Substantia nigra (tissue), 51 donors: ENCODE measurements at places on chromosomes 16 and 17.
A peak's percentile ranks its signal among the peaks of the same experiment; 100 is the strongest.

- DNase-seq: no peak
These were observed 13.8 kb downstream of the JUP start for GRCh38 chr17:41772586-41773189.

DNA sequence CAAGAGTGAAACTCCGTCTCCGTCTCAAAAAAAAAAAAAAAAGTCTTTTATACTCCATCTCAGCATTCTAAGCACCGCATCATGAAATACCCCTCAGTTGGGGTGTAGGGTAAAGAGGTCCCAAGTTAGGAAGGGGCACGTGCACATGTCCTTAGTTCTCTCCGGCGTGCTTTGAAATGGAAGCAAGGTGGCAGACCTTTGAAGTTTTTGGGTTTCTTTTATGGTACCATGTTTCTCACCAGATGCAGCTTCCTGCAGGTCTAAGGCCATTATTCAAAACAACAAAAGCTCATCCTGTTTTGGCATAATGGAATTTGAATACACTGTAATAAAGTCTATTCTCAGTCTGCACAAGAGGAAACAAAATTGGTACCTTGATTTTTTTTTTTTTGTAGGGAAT lies 9.6 kb downstream of the EMC8 start:
- no peak for DNase-seq

GRCh38 chr17:1374431-1375177 lies 25.4 kb downstream of the YWHAE start:
- no peak for DNase-seq

DNA sequence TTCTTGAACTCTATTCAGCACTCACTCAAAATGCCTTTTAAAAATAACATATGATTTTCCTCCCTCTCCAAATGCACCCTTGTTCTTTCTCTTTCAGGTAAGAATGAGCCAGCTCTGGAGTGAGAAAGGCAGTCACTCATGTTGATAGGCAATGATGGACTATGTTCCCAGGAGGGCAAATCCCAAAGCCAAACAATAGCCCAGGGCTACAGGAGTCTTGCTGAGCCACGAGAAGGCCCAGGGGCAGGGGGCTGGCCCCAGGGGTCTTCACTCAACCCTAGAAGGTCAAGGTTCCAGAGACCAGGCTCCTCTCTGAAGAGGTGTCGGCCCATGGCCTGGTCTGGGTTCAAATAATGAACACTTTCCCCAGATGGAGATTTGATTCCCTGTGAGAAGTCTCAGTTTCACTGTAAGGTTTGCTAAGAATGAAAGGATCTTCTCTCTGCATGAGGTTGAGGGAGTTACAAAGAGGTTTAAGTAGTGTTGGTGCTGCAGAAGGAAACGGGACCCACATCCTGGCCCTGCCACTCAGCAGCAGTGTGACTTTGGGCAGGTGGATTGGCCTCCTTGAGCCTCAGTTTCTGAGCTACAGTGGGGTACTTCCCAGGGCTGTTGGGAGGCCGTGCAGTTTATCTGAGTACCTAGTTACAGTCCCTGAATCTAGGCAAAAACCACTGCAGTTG lies 49.0 kb downstream of the RTN4RL1 start:
- no peak for DNase-seq

DNA sequence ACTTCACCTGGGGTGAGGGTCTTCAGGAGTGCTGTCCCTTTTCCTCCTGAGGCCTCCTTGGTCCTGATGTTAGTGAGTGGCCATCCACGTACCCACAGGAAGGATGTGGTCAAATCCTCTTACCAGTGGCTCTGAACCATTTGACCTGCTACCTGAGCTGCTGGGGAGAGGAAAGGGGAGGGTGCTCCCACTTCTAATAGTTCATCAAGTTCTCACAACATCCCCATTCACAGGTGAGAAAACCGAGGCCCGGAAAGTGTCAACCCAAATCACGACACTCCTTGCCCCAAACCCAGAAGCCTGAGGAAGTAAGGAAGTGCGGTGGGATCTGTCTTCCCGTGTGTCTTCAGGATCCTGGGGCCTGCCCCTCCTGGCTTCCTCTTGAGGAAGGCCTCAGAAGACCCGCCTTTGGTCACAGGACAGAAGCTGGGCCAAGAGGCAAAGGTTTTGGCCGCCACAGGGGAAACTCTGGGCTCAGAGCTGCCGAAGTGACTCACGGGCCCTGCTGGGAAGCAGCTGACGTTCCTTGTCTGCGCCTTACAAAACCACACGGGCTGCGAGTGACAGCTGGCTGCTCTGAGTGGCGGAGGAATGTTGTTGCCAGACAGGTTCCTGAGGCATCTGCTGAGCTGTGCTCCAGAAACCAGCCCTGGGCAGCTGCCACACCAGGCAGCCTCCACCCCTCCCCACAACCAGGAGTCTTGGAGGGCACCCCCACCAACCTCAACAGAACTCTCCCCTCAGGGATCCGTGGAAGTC lies 13.9 kb upstream of the KIFC3 start:
- DNase-seq: peak; percentile 62

GRCh38 chr16:86818671-86819532 lies 240.6 kb downstream of the FOXL1 start:
- DNase-seq: no peak

- DNase-seq: no peak
These were observed 30.8 kb downstream of the BEAN1 start for GRCh38 chr16:66457888-66458287.

- no peak for DNase-seq
These were observed 40.2 kb downstream of the CDRT15 start for GRCh38 chr17:14196377-14196997.
